ENCODE measurements at places on chromosomes 7 and 10.

GRCh38 chr10:19944911-19945663 lies 128.9 kb downstream of the PLXDC2 start:
- no peak for DNase-seq

GRCh38 chr10:89805599-89806013 lies 104.2 kb downstream of the KIF20B start:
- no peak for DNase-seq

DNA sequence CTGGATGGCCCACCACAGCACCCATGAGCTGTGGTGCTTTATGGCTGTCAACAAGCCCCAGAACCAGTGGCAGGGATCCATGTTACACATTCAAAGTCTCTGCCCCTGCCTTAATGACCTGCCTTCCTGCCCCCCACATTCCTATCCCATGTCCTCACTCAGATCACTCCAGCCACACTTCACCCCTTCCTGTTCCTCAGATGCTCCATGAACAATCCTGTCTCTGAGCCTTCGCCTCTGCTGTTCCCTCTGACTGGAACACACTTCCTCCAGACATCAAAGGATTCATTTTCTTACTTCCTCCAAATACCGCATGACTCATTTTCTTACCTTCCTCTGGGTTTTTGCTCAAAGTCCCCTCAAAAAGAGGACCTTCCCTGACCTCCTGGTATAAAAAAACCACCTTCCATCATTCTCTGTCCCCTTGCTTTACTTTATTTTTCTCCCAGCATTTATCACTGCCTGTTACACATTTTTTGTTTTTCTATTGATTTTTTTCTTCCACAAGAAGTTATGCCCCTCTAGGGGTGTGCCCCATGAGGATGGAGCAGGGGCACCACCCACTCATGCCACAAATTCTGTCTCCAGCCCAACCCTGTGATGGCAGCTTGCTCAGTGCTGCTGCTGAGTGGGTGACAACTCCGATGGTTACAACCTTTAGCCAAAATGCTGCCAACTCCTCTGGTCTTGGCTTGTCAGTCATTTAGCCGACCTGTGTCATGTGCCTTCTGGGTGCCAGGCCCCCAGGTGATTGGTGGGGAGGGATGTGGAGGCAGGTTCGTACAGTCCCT lies 18.2 kb downstream of the COL13A1 start:
- no peak for DNase-seq

GRCh38 chr10:31170636-31171035 lies 139.0 kb upstream of the ZNF438 start:
- DNase-seq, result no peak
